ENCODE measurements at places on chromosomes 13 and 19. TPM values are rescaled to one million over a fixed set of nuclear protein-coding genes. Genes with fewer than 3 reads are reported as not detected.

PRTN3 gene
- 0.14 TPM for total RNA-seq

YJEFN3 gene
- 0.62 TPM for total RNA-seq

DACT3 gene
- 1.1 TPM for total RNA-seq

ICAM3 gene
- 3.6 TPM for total RNA-seq

- DNase-seq, result no peak
Observed at GRCh38 chr13:75091718-75092117, 390.3 kb downstream of the TBC1D4 start.

DNA sequence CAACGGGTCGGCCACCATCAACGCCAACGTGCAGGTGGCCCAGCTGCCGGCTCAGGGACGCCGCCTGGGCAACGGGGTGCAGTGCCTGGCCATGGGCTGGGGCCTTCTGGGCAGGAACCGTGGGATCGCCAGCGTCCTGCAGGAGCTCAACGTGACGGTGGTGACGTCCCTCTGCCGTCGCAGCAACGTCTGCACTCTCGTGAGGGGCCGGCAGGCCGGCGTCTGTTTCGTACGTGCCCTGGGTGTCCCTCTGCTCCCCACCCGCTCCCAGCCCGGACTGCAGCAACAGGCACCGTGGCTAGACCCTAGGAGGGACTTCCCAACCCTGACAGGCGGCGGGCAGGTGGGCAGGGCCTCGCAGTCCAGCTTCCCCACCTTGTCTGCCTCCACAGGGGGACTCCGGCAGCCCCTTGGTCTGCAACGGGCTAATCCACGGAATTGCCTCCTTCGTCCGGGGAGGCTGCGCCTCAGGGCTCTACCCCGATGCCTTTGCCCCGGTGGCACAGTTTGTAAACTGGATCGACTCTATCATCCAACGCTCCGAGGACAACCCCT is 3.5 kb downstream of the ELANE start:
- no peak for DNase-seq

DNA sequence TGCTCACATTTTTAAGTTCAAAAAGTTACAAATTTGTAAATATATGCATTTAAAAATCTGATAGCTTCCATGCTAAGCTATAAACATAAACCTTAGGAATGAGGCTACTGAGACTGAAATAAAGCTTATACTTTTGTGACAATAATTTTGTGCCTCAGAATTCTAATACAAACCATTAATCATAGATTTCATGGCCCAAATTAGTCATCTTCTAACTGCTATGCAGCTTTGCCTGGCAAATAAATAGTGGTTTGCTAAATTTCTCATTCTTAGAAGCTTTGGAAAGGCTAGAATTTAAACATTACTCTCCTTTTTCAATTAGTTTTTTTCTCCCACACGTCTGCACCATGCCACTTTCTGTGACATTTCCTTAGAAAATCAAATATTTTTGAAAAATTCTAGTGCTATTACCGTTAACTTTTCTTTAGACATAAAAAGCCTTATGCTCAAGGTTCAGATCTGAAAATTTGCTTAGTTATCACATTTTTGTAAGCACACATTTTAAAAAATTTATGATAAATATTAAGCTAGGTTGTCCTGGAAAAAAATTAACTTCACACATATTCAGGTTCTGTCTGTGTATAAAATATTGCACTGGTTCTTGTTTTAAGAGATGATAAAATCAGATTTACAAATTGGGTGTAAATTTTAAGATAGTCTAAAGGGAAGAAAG is 46.9 kb downstream of the FNDC3A start:
- DNase-seq, result peak; percentile 11

DNA sequence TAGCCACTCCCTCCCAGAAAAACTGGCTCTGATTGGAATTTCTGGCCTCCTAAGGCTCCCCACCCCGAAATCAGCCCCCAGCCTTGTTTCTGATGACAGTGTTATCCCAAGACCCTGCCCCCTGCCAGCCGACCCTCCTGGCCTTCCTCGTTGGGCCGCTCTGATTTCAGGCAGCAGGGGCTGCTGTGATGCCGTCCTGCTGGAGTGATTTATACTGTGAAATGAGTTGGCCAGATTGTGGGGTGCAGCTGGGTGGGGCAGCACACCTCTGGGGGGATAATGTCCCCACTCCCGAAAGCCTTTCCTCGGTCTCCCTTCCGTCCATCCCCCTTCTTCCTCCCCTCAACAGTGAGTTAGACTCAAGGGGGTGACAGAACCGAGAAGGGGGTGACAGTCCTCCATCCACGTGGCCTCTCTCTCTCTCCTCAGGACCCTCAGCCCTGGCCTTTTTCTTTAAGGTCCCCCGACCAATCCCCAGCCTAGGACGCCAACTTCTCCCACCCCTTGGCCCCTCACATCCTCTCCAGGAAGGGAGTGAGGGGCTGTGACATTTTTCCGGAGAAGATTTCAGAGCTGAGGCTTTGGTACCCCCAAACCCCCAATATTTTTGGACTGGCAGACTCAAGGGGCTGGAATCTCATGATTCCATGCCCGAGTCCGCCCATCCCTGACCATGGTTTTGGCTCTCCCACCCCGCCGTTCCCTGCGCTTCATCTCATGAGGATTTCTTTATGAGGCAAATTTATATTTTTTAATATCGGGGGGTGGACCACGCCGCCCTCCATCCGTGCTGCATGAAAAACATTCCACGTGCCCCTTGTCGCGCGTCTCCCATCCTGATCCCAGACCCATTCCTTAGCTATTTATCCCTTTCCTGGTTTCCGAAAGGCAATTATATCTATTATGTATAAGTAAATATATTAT is 6.1 kb downstream of the FOSB start:
- no peak for DNase-seq

DNA sequence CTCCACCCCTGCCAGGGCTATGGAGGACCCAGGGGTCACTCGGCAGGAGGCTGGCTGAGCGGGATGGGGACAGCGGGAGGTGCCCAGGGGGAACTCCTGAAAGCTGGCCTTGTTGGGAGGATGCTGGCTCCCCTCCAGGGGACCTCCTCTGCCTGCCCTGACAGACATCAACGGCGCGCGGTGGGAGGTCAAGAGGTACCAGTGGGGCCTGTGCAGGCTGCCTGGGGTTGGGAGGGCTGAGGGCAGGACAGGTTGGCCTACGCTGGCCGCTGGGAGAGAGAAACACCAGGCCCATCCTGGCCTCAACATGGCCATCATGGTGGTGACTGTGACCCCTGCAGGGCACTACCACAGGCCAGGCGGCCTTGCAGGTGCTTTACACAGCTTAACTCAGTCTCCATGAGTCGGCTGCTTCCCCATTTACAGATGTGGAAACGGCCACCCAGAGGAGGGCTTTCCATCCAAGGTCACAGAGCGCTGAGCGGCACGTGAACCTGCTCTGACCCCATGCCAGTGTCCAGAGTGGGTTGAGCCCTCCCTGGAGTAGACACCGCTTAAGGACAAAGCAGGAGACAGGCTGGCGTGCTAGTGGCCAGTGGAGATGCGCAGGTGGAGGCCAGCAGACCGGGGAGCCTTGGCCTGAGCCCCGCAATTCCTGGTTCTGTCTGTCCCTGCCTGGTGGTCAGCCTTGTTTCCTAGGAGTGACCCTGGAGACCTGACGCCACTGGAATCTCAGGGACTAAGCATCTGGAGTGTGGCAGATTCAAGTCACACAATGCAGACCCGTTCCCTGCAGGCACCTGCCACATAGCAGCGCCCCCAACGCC is 27.6 kb downstream of the CEBPG start:
- DNase-seq, result no peak

DNA sequence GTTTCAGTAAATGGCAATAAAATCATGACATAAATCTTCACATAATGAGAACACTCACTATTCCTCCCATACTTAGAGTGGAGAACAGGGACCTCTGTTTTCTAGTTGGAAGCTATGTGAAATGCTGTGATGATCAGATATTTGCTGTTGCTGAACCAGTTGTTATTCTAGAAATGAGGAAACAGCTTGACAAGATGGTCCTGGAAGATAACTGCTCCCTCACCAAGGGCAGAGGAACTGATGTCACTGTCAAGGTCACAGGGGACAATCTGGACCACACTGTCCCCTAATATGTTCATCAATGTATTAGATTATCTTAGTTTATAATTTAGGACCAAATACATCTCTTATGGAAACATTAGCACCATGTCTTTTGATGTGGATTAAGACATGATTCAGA is 1173.3 kb downstream of the PCDH17 start:
- no peak for DNase-seq

DNA sequence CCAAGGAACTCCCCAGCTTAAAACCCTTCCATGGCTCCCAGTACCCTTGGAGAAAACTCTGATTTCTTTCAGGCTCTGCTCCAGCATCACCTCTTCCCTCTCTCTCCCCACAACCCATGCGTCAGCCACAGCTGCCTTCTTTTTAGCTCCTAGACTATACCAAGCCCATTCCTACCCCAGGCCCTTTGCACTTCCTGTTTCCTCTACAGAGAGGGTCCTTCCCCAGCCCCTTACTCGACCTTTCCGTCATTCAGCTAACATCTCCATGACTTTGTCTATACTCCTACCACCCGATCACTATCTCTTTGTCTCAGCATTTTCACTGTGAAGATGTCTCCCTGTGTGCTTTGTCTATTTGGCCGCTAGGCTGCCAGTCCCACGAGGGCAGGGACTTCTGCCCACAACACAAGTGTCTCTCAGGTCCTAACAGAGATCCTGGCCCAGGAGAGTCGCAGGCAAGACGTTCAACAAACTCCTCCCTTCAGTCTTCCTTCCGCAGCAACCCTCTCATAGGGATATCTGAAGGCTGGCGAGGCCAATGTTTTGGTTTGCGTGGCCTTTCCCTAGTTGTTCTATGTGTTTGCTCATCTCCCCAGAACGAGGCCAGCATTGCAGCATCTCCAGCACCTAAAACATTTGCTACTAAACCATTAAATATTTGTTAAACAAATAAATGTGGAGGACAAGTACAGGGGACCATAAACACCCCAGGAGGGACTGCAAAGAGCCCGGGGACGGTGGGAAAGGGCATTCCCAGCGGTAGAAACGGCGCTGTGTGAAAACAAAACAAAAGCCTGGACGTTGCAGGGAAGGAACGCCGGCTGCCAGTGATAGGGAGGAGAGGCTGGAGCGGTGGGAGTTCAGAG is 816 bp downstream of the CCNP start:
- no peak for DNase-seq

- DNase-seq, result no peak
Observed at GRCh38 chr19:35431145-35431807, 16.8 kb upstream of the FFAR2 start.

GRCh38 chr19:2394442-2395292 is 32.7 kb downstream of the TIMM13 start:
- DNase-seq, result no peak

All from A172 (cell line).